ENCODE measurements at places on chromosomes 2 and 18.

DNA sequence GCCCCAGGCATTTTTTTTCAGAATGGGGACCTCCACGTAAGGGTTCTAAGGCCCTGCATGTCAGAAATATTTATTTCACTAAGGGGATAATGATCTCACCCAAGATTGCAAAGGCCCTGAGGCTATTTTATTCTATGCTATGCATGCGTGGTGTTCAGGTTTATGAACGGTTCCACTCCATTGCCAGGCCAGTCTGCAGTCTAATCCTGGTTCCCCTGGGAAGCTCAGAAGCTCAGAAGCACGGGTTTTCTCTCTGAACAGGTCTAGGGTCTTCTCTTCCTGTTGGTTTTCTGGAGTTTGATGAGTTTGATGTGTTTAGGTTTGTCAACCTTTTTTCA, 256.4 kb upstream of the PXDN start:
- DNase-seq, result no peak

GRCh38 chr2:190701586-190701985, 52.7 kb downstream of the NAB1 start:
- DNase-seq, result no peak

- DNase-seq, result no peak
Measured at GRCh38 chr2:5175231-5175630, 517.0 kb upstream of the SOX11 start.

DNA sequence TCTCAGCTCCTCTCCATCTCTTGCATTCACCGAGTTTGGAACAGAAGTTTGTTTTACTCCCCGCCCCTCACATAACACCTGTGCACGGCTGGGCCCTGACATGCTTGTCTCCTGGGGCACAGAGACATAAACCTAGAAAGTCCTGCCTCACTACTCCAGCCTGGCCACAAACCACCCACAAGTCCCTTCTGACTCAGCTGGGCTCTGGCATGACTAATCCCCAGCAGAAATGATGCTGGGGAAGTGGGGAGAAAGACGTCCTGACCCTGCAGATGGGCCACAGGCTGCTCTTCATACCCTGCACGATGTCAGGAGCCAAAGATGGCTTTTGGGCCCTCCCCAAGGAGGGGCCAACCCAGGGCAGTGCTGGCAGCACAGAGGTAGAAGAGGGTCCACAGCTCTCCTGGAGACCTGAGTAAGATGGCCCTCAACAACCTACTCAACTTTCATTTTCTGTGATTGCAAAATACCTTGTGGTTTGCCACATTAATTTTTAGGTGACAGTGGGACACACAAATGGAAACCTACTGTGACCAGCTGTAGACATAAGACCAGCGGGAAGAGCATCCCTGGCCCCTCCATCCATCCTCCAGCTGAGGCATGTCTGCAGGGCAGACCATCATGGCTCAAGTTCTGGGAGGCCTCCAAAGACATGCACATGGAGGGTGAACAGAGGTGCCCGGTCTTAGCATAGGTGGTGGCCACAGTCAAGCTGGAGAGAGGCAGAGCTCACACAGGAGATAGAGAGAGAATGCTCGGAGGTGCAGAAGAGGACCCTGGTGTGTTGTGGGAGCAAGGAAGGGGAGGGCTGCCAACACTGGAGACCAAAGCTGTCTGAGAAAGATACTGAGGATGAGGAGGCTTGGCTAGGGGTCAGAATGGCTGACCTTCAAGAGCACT, 40.0 kb downstream of the DNMT3A start:
- peak; percentile 97 for DNase-seq

DNA sequence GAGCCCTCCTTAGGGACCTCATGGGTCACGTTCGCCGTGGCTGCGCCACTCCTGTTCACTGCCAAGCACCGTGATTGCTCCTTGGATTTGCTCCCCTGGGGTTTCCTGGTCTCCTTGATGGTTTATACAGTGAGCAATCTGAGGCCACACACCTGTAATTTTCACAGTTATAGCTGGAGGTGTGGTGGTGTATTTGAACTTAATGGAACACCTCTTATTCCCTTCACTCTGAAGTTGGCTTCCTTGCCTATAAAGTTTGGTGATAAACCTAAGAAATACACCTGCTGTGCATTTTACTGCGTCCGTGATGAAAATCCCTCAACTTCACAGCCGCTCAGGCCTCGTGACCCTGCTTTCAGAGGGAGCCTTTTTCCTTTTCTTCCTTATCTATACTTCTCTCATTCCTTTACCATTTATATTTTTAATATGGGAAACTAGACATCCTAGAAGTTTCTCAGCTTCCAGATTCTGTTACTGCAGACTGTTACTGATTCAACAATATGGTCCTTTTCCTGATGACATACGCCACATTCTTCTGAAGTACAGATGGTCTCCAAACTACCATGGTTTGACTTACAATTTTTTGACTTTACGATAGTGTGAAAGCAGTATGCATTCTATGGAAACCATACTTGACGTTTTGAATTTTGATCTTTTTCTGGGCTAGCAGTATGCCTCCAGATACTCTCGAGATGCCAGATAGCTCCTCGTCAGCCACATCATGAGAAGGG, 8.6 kb downstream of the ATG4B start:
- DNase-seq, result no peak

DNA sequence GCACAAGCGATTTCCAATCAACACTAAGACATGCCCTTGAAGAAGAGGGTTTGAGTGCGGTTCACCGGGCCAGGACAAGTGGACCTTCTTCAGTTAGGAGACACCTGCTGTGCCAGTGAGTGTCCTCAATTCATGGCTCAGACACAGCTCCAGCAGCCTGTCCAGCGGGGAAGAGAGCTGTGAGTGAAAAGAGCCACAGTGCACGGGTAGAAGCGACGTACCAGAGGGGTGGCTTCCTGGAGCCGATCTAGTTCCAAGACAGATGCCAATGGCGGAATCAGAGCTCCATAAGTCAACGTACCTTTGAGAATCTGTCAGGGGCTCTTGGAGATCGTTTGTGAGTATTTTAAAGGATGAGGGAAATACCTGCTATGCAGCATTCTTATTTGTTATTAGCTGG, 119.9 kb upstream of the SALL3 start:
- no peak for DNase-seq

GRCh38 chr2:15170070-15170775, 390.9 kb downstream of the NBAS start:
- DNase-seq, result no peak

GRCh38 chr18:62999921-63000320, 284.6 kb downstream of the PHLPP1 start:
- DNase-seq, result no peak

DNA sequence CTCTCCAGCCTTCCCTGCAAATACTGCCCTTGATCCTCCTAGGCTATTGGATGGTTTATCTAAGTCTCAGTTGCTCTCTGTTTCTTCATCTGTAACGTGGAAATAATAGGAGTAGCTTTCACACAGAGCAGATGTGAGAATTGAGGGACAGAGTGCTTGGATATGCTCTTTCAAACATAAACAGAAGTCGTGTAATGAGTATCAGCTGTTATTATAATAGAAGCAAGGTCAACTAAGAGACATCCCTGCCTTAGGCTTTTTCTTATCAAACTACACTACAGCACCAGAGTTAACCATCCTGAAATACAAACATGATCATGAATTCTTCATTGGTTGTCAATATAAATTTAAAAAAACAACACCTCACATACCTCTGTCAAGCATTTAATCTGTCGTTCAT, 138.2 kb downstream of the DOK6 start:
- no peak for DNase-seq

DNA sequence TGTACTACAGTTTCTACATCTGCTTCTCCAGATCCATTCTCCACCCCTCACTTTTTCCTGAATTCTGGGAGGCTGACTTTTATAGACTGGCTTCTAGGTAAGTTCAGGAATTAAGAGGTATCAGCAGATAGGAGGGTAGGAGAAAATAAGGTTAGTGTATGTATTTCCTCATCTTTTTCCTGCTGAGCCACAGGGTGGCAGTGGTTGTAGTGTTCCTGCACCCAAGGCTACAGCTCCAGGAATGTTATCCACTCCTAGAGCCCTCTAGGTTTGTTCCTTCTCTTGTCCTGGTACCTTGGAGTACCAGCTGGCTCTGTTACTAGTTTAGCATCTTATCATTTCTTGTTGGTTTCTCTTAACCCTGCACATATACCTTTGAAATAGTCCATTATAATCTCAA, 40.7 kb upstream of the C2orf66 start:
- DNase-seq, result peak; percentile 12

- peak; percentile 26 for DNase-seq
Measured at GRCh38 chr2:64023485-64024258, 4.4 kb upstream of the VPS54 start.

DNA sequence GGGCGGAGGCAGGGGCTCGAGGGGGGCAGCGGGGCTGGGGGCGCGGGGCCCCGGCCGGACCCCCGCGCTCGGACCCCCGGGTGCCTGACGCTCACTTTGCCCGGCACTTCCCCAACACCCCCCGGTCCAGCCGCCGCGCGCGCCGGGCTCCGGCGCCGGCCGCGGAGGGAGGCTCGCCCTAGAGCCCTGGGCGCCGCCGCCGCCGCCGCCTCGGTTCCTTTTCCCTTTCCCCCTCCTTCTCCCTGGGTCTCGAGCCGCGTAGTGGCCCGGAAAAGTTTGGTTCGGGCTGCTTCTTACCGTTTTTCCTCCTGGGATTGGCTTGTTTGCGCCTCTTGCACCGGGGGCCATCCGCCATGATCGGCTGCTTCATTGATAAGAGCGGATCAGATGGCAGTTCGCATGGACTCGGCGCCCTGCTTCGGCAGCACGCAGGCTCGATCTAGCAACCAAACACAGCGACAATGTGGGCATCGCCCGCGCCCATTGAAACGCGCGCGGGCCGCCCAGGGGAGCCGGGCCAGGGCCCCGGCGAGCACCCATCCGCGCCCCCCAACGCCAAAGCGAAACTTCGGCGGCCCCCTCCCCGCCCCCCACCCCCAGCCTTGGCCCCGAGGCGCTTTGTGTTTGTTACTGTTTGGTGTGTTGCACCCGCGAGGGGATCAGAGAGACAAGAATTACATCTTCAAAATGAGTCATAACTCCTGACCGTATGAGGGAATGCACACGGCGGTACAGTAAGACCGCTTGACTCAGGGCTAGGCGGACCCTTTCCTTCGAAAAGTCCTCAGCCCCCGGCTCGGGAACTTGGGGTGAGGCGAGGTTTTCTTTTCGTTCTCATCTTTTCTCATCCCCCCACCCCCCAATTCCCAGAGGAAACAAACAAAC, 2.7 kb downstream of the ZEB2 start:
- DNase-seq, result peak; percentile 93

GRCh38 chr2:142347751-142348150, 216.9 kb upstream of the LRP1B start:
- DNase-seq, result no peak

- peak; percentile 25 for DNase-seq
Measured at GRCh38 chr2:190637281-190637734, 11.6 kb upstream of the NAB1 start.

DNA sequence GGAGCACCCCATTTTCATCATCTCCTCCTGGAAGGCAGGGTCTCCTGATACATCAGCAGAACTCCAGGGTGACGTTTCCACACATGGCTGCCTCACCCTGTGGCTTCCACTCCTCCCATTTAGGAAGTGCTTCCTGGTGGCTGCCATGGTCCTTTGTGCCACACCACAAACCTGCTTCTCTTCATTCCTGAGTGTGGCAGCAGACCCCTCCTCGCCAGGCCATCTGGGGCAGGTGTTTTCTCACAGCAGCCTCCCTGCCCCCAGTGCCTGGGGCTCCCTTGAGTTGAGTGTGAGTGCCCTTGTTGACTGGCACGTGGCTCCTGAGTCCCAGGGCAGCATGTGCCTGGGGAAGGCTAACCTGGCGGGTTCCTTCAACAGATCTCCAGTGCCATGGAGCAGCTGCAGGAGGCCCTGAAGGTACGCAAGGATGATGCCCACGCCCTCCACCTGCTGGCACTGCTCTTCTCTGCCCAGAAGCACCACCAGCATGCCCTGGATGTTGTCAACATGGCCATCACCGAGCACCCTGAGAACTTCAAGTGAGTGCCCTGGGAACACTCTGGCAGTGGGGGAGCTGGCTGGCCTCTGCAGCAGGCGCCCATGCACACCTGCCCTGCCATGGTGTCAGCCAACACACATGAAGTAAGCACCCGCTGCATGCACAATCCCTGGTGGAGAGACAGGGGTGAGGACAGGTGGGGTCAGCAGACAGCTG, 113.4 kb upstream of the MCFD2 start:
- DNase-seq, result no peak

- no peak for DNase-seq
Measured at GRCh38 chr2:222499226-222499625, 74.9 kb downstream of the SGPP2 start.

DNA sequence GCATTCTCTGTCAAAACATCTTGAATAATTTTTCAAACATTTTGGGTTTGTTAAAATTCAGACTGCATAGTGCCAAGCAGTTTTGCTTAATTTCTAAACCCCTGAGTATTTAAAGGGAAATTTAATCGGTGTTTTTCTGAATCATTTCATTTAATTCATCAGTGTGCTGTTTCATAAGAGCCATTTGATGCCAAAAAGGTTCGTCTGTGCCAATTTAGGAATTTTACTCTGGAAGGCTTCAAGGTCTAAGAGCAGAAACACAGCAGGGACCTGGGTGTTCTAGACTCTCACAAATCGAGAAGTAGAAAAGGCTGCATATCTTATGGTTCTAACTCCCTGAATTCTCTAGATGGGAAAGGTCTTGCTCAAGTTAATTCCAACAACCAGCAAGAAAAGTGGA, 311.9 kb upstream of the NT5C1B start:
- DNase-seq, result no peak

DNA sequence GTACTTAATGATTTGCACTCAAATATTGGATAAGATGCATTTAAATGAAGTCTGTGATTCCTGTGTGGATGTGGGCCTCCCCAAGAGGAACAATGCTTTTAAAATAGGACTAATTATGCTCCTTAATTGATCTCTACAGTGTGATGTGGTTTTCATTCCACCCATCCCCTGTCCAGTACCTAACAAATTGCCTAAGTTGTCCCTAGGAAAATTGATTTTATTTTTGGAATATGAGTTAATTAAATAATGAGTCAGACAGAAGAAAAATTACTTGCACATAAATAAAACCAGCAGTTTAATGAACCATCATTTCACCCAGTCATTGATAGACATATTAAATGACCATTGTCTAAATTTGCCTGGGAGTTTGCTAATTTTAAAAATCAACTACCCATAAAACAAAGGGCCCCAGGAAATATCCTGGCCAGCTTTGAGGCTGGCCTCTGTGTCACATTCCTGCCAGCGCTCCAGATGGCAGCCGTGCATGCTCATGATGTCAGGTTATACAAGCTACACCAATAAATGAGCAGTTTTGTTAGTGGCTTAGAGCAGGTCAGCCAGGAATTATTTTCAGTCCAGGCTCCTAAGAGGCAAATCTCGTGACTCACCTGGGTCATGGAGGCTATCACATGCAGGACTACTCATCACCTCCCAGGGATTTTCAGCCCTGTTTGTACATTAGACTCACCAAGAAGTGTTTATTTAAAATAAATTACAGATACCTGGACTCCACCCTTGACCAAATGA, 31.9 kb downstream of the ABHD3 start:
- no peak for DNase-seq

- DNase-seq, result peak; percentile 46
Measured at GRCh38 chr2:231260442-231261208, 62.2 kb downstream of the ARMC9 start.

DNA sequence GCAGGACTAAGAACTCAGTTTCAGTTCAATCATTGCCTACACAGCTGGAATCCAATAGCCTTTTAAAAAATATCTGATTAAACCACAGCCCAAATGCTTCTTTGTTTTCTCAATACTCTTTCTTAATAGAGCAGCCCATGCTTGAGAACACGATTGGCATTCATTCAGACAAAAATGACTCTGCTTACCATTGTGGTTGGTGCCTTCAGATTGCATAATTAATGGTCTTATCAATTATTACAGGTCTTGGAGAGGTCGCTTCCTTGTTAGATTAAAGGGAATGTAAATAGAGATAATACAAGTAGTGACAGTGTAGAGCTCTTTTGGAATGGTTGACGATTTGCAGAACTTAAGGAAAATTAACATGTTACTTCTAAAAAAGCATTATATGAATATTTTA, 107.2 kb downstream of the RNF152 start:
- DNase-seq, result no peak

All from NB4 (cell line).